ENCODE measurements at places on chromosomes 16 and 17.

GRCh38 chr17:82184761-82185160, 27.9 kb downstream of the CCDC57 start:
- DNase-seq = no peak

- DNase-seq = no peak
Observed at GRCh38 chr17:69428252-69428980, 13.9 kb downstream of the MAP2K6 start.

DNA sequence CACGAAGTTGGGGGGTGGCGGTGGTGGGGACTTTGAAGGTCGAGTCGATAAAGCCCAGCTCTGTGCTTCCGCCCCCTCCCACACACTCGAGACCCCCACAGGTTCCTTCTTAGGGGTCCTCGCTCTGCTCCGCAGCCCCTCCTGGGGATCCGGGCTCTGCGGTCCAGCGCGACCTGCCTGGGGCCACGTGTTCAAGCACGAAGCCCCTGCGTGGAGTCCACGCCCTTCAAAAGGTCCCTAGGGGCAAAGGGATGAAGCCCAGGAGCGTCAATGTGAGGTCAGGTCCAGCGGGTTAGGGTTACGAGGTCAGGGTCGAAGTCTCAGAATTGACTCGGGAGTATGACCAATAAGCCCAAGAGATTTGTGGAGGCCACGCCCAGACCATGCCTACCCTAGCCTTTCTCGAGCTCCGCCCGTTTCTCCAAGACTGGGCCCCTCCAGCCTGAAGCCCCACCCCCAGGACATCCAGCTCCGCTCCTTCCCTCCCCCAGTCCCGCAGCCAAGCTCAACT, 786 bp upstream of the CACNA1G start:
- no peak for DNase-seq

DNA sequence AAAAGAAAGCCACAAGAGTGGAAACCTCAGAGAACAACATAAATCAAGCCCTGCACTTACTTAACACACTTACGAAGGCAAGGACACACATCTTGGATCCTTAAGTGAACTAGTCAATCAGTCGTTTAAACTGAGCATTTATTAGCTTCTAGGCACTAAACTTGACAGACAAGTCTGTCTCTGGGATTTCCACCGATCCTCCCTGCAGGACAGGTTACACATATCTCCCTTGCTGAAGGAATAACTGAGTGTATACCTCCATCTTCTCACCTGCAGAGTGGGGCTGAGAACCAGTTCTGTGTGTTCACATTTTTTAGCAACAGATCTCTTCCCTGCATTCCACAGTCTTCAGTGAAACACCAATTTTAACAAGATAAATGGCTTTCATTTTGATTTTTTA, 8.9 kb downstream of the GP2 start:
- DNase-seq = no peak

- DNase-seq = no peak
Observed at GRCh38 chr16:80263181-80263823, 277.5 kb upstream of the DYNLRB2 start.

GRCh38 chr16:73047536-73048291, at the start of gene ZFHX3:
Gene ZFHX3, minus strand, starts transcription at chr16:73048128. Its CDS starts 87,983 bp downstream, at chr16:72960145.
- DNase-seq = no peak

Measured in stimulated activated CD8-positive, alpha-beta memory T cell treated with anti-CD3 and anti-CD28 coated beads, Interleukin-2, amount 100 ng/mL, for 1 hour (primary cell).